ENCODE measurements at places on chromosomes 2 and 18.

- no peak for DNase-seq
Measured at GRCh38 chr2:49598231-49598630, 443.9 kb upstream of the FSHR start.

- DNase-seq = no peak
Measured at GRCh38 chr2:239055756-239056493, 208.0 kb downstream of the TWIST2 start.

- no peak for DNase-seq
Measured at GRCh38 chr18:1846640-1847039, 724.7 kb downstream of the METTL4 start.

DNA sequence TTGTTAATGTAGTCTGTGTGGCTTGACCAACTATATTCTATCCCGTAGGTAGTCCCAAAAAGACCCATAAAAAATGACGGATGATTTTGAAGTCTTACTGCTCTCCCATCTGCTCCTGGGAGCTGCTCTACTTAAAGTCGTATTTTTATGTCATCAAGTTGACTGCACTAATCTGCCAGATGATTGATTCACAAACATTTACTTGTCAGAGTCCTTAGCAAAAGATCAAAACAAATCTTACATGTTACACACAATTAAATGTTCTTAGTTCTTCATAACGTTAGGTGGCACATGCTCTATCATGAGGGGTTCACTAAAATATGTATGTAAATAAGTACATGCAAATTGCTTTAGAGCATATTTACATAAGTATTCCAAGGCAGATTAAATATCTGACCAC lies 498.3 kb upstream of the LRRTM4 start:
- no peak for DNase-seq

DNA sequence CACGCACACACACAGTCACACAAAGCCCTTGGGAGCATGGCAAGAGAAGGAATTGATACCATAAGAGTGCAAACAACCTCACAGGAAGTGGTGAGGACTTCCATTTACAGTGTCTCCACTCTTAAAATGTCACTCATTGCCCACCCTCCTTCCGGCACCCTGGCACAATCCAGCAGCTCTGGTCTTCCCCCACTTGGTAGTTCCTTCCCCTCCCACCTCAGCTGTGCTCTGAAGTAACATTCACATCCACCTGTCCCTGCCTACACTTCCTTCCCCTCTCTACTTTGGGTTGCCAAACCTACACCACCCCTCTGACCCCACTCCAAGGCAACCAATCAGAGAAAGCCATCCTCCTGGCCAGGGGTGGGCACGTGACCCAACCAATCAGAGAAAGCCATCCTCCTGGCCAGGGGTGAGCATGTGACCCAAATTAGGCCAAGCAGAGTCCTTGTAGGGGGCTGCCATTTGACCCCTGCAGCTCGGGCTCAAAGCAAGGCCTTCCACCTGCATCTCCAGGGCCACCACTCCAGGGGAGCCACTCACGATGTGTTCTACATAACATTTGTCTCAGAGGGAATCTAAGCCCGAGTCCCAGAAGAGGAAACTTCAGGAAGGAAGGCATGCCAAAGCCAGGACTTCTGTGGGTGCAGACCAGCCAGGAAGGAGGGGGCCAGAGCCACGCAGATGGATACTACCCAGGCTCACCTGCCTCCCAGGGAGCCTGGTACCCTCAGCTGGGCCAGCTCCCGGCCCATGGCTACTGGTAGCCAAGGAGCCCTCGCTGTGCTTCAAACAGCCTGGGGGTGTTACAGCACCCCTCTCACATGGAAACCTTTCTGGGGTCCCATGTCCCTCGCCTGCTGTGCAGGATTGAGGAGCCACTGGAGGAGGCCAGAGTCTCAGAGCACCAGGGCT lies 21.2 kb downstream of the CYP26B1 start:
- no peak for DNase-seq

DNA sequence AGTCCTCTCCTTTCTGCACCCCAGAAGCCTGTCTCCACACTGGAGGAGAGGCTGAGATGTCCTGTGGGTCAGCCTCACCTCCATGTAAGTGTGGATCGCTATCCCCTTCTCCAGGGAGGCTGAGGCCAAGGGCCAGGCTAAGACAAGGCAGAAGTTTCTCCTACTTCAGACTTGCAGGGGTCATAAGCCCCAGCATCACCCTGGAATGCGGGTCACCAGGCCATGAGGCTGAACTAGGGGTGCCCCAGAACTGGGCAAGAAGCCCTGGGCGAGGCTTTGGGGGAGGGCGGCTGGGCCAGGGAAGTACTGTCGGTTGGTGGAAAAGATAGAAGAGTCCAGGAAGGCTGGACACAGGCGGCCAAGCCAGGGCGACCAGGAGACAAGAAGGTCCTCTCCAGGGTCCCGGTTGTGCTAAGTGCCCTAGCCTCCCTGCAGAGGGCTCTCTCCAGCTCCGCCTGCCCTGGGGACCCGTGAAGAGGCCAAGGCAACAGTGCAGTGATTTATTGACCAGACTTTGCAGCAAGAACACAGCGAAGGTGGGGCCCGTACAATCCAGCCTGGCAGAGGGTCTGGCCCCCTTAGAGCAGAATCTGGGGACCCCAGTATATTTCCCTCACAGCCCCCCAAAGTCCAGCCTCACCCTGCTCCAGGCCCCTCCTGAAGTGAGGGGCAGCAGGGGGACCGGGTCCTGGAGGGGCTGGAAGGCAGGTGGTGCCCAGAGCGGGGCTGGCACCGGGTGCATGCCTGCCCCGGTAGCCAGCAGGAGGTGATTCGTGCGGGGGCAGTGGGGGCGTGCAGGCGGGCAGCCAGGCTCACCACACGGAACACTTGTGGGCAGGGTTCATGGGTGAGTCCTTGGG lies 8.1 kb downstream of the ECEL1 start:
- no peak for DNase-seq

DNA sequence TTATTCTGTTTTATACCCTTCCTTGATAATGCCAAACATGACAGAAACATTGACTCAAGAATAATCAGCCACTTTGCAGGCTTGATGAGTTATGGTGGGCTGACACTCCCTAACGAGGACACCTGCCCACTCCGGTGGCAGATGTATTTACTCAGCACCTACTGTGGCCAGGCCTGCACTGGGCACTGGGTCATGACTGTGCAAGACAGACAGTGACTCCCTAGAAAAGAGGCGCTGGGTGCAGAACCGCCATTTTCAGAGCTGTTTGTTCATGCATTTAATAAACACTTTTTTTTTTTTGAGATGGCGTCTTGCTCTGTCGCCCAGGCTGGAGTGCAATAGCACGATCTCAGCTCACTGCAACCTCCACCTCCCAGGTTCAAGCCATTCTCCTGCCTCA lies 32.5 kb downstream of the SNED1 start:
- DNase-seq = no peak

DNA sequence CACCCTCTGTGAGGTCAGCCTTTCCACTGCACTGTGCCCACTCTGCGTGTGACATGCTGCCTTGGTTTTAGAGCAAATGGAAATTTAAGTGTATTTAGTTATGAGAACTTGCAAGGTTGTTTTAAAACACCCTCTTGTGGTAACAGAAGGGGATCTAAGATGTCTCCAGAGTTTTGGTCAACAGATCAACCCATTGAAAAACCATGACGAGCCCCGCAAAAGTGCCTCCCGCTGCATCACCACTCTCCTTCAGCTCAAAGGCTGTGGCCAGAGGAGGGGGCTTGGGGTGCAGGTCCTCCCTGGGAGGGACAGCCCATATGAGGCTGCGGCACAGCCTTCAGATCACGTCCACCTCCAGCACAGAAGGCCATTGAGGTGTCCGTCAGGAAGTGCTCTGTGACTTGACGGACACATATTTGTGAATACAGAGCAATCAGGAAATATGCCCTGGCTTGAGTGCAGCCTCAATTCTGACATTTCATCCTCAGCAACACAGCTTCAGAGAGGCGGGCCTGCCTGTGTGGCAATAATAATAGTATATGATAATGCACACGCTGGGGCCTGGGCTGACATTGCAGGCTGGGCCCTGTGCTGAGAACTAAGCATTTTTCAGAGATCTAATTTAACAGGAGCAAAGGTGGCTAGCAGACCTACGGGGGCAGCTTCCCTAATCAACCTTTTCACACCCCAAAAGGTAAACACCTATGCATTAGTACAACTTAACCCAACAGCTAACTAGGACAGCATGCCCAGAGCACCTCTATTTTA lies 213.9 kb downstream of the ANAPC1 start:
- no peak for DNase-seq

- DNase-seq = no peak
Measured at GRCh38 chr18:31821545-31822171, 61.0 kb upstream of the SLC25A52 start.

- DNase-seq = no peak
Measured at GRCh38 chr2:28134262-28134812, 243.8 kb downstream of the BABAM2 start.

DNA sequence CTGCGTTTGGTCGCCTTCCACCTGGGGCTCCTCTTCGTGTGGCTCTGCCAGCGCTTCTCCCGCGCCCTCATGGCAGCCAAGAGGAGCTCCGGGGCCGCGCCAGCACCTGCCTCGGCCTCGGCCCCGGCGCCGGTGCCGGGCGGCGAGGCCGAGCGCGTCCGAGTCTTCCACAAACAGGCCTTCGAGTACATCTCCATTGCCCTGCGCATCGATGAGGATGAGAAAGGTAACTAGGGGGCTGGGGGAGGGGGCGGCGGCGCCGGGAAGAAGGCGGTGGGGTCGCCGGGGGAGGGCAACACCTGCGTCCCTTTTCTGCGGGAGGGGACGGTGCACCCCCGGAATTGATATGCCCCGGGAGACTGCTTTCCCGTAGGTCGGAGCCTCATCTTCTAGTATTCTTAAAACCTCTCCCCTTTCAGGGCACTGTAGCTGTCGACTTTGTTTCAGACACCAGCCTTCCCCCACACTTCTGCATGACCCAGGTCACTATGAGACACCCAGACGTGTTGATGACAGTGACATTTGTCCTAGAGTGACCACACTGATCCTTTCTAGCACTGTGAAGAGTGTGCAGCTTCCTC lies 755 bp downstream of the SPAST start:
- DNase-seq = no peak

GRCh38 chr2:25009954-25010353 lies 31.9 kb upstream of the EFR3B start:
- no peak for DNase-seq

DNA sequence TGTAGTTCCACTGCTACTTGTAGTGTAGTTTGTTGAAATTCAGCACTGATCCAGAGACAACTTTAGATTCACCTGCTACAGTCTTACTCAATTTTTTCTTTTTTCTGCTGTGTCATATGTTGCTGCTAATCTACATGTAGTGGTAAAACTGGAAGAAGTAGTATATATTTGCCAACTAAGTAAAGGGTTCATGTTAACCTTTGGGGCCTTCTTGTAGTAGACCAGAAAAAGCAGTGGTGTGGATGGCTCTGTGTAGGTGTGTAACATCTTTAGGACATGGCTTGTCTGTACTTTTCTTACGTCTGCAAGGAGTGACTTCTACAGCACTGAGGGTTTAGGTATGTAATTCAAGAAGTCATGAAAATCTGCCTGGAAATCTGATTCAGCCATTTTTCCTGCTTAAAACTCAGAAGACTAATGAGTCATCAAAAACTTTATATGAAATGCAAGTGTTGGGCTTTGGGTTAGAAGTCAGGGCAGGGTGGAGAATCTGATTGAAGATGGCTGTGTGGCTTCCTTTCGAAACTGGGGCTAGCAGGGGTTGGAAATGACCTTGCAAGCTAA lies 8.4 kb downstream of the PTPRM start:
- DNase-seq = no peak

DNA sequence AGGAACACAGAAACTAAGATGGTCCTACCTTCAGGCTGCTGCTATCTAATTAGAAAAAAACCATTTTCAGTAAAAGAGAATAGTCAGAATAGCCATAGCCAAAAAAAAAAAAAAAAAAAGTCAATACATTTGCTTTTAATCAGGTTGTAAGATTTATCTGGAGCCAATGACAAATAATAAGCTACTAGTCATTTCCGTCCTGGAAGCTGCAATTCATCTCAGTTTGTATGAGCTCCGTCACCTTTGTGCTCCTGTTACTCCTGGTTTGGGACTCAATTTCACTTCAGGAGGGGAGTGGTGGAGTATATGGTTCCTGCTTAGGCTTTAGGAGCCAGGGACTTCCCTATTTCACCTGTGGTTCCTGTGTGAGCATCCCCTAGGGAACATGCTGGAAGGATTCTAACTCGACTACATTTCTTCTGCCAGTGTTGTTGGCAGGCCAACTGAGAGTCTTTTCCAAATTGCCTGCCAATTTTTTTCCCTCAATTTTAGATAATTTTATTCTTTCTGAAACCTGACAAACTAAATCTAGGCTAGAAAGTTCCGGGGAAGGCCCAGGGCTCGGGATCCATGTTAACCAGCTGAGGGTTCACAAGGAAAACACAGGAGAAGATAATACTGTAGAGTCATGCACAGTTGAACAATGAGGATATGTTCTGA lies 481.8 kb downstream of the DLGAP1 start:
- DNase-seq = no peak

GRCh38 chr18:59661891-59662701 lies 35.1 kb downstream of the CCBE1 start:
- DNase-seq = no peak

DNA sequence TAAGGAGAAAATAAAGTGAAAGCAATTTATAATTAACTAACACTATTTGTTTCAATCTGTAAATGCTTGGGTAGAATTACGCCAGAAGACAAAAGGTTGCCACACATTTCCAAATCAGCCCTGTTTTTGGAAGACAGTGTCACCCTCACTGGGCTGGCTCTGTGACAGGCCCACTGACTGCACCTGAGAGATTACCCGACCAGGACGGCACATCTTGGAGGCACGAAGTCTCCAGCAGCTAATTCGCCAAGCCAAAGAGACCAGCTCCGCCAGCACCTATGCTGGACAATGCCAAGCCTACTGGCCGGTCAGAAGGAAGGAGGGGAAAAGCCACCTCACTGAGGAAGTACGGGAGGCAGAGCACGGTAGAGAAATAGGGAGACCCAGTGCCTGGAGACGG lies 61.9 kb downstream of the CYB5A start:
- no peak for DNase-seq

- no peak for DNase-seq
Measured at GRCh38 chr2:40096360-40096759, 317.3 kb upstream of the THUMPD2 start.

- DNase-seq = no peak
Measured at GRCh38 chr18:79476918-79477571, 81.3 kb downstream of the NFATC1 start.

DNA sequence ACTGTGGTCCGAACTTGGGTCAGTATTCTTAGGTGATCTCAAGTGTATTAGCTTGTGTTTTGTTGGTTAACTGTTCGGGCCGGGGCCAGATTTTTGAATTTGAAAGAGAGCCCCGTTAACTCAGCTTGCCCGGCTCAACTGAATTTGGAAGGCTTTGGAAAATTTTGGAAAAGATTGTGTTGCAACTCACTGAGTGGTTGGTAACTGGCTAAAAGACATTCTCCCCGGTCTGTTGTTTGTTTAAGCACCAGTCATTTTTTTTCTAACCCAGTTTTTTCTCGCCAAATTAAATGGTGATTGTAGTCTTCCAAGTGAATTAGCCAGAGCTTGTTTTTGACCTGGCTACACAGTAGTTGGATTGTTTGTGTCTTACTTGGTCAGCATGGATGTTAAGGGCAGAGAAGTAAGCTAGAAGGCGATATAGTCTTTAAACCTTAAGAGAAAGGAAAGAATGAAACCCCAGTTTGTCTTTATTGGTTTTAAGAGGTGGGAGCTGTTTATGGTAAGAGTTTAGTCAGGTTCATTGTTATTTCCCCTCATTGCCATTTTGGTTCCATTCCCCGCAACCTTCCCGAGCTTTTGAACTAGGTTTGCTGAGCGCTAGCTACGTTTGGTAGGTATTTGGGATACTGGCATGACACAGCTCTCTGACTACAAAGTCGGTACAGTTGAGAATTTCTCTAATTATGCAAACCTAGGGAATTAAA lies 2.4 kb downstream of the MAP4K4 start:
- DNase-seq = no peak

All from amygdala (tissue), 56 donors.